Naive thymus-derived CD8-positive, alpha-beta T cell (primary cell): ENCODE measurements at places on chromosomes 5 and 9.

GRCh38 chr5:159451197-159452052, 121.1 kb upstream of the IL12B start:
- no peak for DNase-seq

- no peak for DNase-seq
These were observed 78.4 kb downstream of the VAV2 start for GRCh38 chr9:133913571-133914369.

DNA sequence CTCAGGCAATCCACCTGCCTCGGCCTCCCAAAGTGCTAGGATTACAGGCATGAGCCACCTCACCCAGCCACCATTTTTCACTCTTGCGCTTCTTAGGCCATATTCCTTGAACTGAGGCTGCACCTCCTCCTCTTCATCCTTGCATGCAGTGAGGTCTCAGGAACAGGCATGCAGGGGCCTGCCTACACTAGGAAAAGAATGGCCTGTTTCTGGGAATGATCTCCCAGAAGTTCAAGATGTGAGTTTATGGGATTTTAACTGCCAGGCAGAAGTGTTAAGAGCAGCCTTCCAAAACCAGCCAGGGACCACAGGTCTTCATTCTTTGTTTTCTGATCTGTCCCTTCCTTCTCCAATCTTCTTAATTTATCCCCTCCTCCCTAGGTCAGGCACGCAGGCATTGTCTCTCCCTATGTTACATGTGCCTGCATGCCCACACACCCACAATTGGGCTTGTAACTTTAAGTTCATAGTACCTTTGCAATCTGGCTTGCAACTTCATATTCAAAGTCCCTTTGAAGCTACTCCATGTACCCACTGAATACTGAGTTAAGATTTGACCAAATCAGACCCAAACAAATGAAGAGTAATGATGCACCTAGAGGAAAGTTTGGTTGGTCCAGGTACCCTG, 10.5 kb upstream of the HSPA4 start:
- DNase-seq = no peak

GRCh38 chr5:132677191-132677590, 3.4 kb downstream of the IL4 start:
- DNase-seq = no peak

GRCh38 chr5:58239045-58239444, 220.8 kb downstream of the PLK2 start:
- no peak for DNase-seq

GRCh38 chr5:153476767-153477166, 13.7 kb upstream of the GRIA1 start:
- DNase-seq = no peak

DNA sequence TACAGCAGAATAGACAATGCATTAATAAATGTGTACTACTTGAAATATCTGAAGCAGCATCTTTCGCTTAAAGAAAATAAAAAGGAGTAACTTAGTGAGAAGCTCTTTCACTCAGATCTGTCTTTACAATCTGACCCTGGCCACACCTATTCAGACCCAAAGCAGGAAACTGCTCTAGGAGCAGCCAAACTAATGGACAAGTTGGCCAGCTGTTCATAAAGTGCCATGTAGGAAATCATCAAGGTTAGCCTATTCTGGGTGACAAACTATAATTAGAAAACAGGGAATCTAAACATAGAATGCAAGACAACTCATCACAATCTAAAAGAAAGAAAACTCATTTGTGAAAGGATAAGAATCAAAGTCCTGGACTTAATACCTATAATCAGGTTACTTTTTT, 101.3 kb downstream of the AGTPBP1 start:
- no peak for DNase-seq

DNA sequence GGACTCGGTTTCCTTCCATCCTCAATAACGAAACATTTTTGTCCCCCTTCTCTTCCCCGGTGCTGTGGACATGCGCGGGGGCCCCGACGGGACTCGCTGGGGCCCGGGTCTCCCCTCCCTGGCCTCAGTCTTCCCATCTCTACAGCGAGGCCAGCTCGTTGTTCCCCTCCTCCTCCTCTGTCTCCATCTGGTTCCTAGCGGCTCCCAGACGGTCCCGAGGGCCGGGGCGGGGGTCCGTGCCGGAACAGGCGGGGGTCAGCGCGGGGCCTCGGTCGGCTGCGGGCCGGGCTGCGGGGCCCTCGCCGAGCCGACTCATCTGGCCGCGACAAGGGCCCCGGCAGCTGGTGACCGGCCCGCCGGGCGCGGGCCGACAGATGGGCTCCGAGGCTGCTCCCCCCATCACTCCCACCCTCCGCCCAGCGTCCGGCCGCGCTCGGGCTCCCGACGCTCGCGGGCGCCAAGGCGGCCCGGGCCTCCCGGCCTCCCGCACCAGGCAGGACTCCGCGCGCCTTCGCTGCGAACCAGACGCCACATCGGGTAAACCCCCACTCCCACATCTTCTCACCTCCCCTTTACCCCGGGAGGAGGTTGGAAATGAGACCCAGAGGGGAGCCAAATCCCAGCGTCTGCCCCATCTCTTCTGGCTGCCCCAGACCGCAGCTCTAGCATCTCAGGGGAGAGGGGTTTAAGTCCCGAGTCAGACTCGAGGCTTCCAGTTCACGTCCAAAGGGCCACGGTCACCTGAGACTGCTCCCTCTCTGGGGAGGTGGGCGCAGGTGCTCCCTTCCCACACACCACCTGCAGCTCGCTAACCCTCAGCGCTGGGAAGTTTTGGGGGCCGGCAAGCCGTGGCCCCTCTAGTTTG, 8.1 kb downstream of the BARHL1 start:
- DNase-seq = no peak

- DNase-seq = no peak
These were observed 164.2 kb downstream of the MACROH2A1 start for GRCh38 chr5:135234666-135235401.

- DNase-seq = no peak
These were observed 18.7 kb upstream of the TGFBR1 start for GRCh38 chr9:99085949-99086948.

- no peak for DNase-seq
These were observed 24.4 kb downstream of the IQGAP2 start for GRCh38 chr5:76427206-76428140.

- no peak for DNase-seq
These were observed 33.1 kb downstream of the MFAP3 start for GRCh38 chr5:154071799-154072413.

DNA sequence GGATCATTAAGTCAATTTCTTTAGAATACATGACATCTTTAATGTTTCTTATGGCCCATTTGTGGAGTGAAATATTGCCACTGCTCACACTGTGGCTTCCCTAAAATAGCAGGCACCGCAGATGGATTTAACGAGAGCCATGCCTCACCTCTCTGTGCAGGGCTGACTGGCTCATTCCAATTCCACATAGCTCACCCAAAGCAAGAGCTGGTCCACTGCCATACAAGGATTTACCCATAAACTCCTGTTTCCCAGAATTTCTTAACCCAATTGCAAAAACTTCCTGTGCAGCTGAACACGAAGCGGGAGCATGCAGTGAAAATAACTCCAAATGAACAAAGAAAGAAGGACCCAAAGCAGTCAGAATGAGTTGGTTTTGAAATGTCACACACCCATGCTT, 159.5 kb downstream of the BAAT start:
- DNase-seq = no peak

DNA sequence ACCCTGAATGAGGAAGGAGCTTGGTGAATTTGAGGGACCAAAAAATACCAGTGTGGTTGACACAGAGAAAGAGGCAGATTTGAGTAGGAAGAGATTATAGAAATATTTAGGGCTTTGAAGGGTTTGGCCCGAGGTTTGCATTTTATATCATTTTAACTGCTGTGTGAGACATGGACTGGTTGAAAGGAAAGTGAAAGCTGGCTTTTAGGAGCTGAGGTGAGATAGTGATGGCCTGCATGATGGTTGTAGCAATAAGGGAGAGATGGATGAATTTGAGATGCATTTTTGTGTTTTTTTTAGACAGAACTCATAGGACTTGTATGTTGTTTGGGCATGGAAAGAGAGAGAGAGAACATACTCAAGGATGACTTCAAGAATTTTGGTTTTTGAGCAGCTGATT, 21.7 kb downstream of the FER start:
- no peak for DNase-seq

GRCh38 chr9:111102793-111103464, 64.7 kb upstream of the LPAR1 start:
- no peak for DNase-seq

DNA sequence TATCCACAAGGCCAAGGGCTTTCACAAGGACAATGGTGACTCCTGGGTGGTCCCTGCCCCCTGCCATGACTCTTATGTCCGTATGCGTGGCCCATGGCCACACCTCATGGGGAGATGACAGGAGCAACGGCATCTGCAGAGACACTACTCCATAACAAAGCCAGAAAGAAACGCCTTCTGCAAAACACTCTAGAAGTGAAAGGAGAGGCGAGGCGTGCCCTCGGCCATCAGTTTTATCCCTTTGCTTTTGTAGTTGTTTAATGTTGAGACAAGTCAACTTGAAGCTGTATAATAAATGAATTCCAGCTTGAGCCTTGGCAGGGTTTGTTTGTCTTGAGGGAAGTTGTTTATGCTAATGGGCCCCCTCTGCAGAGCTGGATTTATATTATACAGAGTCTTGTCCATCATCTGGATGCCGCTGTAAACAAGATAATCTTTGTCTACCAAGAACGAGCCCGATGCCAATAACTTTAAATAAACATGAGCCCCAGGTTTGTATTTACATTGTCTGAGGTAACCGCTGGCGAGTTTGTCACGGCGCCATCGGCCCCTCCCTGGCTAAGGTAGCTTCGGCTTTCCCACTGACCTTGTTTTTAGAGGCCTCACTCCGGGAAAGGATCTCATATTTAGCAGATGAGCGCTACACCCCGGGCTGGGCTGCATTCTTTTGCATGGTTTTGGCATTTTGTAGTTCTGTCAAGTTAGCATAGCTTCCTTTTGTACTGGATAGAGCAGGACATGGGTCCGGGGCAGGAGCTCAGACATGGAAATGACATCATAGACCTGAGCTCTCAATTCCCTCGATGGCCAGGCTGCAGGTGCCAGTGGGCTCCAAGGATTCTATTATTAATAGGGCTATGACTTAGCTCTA, 165.3 kb downstream of the ERCC6L2 start:
- no peak for DNase-seq

GRCh38 chr9:95907794-95908193, 32.3 kb downstream of the ERCC6L2 start:
- no peak for DNase-seq

DNA sequence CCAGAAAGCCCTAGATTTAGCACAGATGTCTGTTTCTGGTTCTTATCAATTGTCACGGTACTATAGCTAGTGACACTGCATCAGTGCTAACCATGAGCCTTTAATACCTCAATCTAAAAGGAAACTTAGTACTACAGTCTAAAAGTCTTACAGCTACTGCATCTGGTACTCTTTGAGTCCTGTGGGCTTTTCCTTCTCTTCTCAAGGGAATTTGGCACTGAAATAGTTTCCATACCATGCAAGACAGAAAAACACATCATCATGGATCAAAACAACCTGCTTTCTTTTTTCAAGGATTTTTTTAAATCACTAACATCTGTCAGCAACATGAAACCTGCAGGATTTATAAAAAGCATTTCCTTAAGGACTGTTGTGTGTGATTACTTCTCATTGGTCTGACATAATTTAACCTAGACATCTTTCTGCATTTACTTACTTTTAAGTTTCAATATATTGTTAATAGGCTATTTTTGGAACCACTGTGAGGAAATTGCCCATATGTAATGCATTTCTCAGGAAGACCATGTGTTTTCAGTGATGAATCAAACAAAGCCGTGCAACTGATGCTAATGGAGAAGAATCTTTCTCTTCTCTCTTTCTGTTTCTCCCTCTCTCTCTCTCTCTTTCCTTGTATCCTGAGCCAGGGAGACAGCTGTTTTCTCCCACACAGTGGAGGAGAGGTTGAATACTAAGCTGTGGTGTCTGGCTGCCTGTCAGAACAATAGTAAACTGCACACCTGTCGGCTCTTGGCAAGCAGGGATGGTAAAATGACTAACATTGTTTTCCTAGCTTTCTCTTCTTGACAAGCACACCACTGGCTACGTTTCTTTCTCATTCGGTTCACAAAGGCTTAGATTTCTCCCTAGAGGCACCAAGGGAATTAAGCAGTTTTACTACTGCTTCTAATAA, 273.4 kb downstream of the CSNK1G3 start:
- DNase-seq = no peak

DNA sequence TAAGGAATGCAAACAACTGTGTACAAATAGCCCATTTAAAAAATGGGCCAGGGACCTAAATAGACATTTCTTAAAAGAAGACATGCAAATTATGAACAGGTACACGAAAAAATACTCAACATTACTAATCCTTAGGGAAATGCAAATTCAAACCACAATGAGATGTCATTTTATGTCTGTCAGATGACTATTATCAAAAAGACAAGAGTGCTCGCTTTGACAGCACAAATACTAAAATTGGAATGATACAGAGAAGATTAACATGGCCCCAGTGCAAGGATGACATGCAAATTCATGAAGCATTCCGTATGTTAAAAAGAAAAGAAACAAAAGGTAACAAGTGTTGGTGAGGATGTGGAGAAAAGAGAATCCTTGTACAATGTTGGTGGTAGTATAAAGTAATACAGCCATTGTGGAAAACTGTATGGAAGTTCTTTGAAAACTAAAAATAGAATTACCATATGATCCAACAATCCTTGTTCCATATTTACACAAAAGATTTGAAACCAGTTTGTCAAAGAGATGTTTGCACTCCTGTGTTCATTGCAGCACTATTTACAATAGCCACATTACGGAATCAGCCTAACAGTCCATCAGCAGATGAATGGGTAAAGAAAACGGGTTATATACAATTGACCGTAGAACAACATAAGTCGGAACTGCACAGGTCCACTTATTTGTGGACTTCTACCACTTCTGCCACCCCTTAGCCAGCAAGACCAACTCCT, 47.2 kb upstream of the PCAT7 start:
- DNase-seq = no peak

DNA sequence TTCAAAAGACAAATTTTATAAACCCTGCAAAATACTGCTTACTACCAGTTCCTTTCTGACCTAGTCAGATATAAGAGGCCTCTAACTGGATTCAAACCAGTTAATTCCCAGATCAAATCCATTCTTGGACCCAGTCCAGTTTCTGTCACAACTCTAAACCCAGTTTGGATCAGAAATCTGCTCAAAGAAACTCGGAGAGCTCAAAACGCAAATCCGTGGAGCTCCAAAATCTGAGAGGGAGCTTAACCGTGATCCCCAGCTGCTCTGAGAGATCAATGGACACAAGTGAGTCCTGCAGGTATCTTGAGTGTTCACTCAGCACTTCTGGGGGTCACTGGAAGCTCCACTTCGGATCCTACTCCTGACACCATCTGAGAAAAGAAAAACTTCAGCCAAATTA, 348.1 kb upstream of the PTGER4 start:
- no peak for DNase-seq

GRCh38 chr5:138282920-138283742, 8.7 kb upstream of the GFRA3 start:
- DNase-seq = no peak
